ENCODE measurements at places on chromosomes 5 and 9.

DNA sequence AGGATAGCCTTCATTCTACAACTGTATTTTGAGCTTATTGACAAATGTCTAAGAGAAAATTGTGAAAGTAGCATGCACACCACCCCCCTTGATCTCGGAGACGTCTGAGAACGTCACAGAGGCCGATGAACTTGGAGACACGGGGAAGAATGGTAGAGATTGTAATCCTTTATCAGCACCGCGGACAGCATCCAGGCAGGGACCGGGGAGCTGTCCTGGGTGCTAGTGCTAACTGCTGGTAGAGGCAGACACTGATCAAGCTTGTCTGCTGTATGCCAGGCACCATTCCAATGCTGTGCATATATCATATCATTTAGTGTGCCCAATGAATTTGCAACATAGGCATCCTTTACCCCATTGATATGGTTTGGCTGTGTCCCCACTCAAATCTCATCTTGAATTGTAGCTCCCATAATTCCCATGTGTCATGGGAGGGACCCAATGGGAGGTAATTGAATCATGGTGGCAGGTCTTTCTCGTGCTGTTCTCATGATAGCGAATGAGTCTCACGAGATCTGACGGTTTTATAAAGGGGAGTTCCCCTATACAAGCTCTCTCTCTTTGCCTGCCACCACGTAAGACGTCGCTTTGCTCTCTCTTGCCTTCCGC lies 98.8 kb downstream of the LHX2 start:
- DNase-seq: peak; percentile 67

- DNase-seq: no peak
These were observed 64.8 kb upstream of the SPTLC1 start for GRCh38 chr9:92180002-92180400.

- no peak for DNase-seq
These were observed 14.6 kb downstream of the KIF4B start for GRCh38 chr5:155027993-155028629.

DNA sequence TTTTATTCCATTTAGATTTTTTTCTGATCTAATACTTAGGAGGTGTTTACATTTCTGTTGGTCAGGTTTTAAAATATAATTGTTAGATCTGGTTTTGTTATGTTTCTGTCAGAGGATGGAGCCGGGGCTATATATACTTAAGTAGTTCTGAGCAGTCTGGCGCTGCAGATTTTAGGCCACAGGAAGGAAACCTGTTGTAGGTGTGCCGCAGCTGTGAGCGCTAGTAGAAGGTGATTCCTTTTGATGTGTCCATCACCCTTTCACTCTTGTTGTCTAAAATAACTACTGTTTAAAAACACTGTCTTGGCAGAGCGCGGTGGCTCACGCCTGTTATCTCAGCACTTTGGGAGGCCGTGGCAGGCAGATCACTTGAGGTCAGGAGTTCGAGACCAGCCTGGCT lies 17.0 kb downstream of the ZBTB34 start:
- no peak for DNase-seq

- DNase-seq: no peak
These were observed 129.2 kb downstream of the HSD17B3 start for GRCh38 chr9:96172797-96173196.

DNA sequence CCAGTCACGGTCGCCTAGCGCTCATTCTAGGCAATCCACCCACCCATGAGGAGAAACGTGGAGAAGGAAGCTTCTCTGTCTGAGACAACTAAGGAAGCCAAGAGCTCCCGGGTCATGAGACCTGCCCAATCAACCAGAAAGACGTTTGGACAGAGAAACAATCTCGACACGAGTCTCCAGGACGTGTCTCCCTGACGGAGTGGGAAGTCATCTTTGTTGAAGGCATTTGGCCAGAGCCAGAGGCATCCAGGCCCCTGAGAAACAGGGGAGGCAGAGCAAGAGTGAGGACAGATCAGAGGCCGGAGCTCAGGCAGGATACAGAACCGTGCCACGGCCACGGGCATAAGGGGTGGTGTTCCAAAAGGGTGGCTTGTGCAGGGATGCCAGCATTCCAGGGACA lies 479.0 kb downstream of the SPATA31A7 start:
- DNase-seq: no peak

GRCh38 chr9:112198646-112199045 lies 23.5 kb upstream of the SUSD1 start:
- DNase-seq: no peak

DNA sequence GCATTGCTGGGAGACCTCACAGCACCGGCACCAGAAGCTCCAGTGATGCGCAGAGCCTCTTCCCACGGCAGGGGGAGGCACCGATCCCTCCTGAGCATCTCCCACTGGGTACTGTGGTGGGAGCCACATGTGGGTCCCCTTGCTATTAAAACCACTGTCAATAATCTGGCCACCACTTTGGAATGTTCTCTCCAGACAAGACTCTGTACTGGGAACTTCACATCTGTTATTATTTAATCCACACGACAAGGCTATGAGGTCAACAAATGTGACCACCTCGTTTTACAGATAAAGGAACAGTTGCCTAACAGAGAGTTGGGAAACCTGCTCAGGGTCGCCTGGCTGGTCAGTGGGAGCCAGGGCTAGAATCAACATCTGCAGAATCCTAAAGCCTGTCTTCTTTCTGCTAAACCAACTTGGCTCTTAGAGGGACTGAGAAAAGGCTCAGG lies 72.7 kb downstream of the EPB41L4B start:
- DNase-seq: no peak

DNA sequence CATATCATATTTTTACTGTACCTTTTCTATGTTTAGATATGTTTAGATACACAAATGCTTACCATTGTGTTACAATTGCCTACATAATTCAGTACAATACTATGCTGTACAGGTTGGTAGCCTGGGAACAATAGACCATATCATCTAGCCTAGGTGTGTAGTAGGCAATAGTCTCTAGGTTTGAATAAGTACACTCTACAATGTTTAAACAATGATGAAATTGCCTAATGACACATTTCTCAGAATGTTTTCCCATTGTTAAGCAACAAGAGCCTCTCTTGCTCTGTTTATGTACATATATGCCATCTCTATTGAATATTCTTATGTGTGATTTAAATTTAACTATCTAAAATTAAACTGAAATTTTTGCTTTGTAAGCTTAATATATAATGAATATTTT lies 209.6 kb upstream of the ST8SIA4 start:
- DNase-seq: no peak

GRCh38 chr9:69671879-69672595 lies at the start of gene APBA1:
TSS of gene APBA1 (minus strand) at chr9:69672371.
- DNase-seq: peak; percentile 73

DNA sequence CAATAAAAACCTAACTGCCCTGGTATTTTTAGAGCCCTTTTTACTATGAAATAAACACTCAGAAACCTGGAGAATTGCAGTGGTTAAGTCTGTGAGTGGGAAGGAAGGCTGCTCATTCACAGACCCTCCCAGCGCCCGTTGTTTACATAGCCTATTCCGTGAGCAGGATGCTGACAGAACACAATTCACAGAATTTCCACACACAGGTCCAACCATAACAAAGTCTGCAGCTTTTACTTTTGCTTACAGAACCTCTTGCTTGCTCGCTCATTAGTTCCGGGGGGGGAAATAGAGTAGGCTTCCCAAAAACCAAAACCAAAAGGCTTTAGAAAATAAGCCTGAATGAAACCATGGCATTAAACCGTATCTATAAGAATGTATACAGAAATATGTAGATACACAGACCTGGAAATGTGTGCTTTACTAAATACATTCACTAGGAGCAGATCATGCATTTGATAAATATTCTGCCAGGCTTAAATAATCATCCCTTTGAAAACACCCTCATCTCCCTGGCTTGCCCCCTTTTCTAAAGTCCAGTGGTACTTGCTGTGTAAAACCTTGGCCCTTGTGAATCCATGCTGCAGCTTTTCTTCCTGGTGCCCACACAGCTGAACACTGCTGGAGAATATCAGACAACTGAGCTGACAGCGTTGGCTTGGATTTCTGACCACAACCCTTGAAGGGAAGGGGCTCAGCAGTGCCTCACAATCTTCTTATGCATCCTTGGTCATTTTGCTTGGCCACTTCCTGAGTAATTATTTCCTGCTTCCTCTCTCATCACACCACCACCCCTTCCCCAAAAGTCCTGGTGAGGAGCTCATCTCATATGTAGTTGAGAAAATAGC lies 128.0 kb downstream of the FANCC start:
- no peak for DNase-seq

DNA sequence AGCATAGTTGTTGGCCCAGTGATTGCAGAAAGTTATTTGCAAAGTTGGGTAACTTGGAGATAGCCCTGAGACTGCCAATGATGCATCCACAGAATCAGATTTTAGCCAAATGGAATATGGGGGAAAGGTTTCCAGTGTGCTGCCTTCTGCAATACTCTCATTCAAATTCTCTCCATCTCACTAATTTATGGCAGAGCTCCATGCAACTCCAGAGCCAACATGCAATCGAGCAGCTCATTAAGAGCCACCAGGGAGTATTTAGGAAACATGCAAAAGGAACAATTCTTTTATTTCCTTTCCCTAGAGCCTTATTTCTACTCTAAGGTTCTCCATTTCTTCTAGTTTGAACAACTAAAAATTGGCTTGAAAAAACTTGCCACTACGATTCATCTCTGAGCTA lies 135.9 kb upstream of the MARCHF11 start:
- no peak for DNase-seq

- DNase-seq: no peak
These were observed 650 bp downstream of the ELP1 start for GRCh38 chr9:108933231-108933717.

DNA sequence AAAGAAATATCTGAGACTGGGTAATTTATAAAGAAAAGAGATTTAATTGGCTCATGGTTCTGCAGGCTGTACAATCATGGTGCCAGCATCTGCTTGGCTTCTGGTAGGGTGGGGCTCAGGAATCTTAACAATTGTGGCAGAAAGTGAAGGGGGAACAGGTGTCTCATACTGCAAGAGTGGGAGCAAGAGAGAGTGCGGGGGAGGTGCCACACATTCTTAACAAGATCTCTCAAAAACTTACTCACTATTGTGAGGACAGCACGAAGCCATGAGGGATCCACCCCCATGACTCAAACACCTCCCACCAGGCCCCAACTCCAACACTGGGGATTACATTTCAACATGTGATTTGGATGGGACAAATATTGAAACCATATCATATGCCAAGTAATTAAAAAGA lies 70.1 kb upstream of the PANK3 start:
- no peak for DNase-seq

DNA sequence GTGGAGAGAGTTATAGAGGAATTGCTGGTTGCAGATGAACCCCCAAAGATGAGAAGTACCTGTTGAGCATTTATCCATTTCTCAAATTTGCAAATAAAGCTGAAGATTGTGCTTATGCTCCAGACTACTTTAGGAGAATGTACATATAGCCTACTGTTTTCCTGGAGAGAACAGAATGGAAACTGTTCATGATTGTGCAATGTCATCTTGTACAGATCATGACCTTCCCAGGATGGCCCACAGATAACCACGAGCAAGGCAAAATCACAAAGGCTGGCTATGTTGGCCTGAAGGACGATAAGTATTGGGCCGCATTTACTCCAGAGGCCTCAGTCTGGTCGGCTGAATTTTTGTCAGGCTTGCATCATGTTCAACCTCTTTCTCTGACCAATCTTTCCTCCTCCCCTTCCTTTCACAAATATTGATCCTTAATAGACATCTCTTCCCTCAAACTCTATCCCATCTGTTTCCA lies 28.5 kb upstream of the RICTOR start:
- no peak for DNase-seq

DNA sequence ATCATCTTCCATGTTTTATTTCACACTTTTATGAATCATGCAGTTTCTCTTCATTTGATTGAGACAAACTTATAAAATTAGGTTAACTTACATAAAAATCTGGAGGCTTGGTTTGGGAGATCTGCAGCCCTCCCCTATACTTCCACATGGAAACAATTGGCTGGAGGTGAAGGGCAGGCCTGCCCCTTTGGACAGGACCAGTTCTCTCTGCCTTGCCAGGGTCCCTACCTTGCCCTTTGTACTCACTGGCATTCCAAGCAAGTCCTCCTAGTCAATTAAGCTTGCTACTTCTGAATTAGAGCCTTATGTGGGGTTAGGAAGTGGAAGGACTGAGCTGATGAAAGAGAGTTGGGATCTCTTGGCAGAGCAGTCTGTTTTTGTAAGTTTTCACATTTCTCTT lies 257.3 kb downstream of the GAS1 start:
- no peak for DNase-seq

DNA sequence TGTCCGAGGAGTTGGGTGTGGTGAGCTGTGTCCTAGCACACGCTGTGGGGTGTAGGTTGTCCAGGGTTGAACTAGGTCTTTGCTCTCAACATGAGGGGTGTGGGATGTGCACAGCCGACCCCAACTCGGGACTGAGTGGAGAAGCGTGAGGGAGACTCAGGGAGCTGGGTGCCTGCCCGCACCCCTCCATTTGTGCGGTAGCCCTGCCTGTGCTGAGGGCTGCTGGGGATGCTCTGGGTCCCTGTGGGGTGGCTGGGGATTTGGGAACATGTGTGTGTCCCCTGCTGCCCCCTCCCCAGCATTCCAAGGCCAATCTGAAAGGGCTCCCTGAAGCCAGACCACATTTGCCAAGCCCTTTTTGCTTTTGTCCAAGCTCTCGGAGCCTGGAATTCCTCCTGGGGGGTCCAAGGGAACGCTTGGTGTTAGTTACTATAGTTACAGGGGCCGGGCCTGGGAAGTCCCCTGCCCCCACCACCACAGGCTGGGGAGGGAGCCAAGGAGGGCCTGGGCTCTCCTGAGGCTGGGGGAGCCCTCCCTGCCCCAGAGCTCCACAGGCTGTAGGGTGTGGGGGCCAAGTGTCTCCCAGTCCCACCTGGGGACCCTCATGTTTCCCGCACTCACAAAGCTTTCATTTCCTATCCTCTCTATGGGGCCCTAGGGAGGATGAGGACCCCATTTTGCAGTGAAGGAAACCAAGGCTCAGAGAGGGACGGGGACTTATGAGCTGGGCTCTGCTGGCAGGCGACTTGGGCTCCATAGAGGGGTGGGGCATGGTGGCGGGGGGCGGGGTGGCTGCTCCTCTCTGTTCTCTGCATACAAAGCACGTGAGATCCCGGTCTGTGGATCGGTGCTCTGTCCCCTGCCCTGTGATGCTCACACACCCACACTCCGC lies 1.1 kb downstream of the CRB2 start:
- no peak for DNase-seq

- DNase-seq: no peak
These were observed 3.9 kb downstream of the CDKN2B start for GRCh38 chr9:22005021-22005701.

- no peak for DNase-seq
These were observed 9.7 kb downstream of the RGS14 start for GRCh38 chr5:177367323-177367848.

DNA sequence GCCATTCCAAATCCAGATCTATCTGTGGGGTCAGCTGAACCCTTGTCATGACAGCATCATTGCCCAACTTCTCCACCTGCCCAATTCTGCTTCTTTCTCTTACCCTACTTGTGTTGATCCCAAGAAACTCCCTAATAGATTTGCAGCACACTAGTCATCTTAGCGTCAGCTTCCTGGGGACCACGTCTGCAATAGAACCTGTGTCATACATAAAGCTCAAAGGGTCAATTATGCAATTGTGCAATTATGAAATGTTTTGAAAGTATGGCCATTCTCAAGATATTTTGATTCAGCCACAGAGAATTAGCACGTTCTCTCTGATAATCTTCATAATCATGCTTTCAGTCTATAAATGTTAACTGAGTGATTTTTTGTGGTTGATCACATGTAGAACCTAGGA lies 87.4 kb upstream of the PAPPA start:
- no peak for DNase-seq
